ENCODE measurements at places on chromosomes 16 and 17.

- DNase-seq = no peak
These were observed 12.3 kb downstream of the FOXF1 start for GRCh38 chr16:86522634-86523033.

GRCh38 chr17:40219594-40220338 is 662 bp downstream of the WIPF2 start:
- no peak for DNase-seq

- DNase-seq = peak; percentile 78
These were observed 191.8 kb downstream of the PRKCA start for GRCh38 chr17:66494023-66494803.

DNA sequence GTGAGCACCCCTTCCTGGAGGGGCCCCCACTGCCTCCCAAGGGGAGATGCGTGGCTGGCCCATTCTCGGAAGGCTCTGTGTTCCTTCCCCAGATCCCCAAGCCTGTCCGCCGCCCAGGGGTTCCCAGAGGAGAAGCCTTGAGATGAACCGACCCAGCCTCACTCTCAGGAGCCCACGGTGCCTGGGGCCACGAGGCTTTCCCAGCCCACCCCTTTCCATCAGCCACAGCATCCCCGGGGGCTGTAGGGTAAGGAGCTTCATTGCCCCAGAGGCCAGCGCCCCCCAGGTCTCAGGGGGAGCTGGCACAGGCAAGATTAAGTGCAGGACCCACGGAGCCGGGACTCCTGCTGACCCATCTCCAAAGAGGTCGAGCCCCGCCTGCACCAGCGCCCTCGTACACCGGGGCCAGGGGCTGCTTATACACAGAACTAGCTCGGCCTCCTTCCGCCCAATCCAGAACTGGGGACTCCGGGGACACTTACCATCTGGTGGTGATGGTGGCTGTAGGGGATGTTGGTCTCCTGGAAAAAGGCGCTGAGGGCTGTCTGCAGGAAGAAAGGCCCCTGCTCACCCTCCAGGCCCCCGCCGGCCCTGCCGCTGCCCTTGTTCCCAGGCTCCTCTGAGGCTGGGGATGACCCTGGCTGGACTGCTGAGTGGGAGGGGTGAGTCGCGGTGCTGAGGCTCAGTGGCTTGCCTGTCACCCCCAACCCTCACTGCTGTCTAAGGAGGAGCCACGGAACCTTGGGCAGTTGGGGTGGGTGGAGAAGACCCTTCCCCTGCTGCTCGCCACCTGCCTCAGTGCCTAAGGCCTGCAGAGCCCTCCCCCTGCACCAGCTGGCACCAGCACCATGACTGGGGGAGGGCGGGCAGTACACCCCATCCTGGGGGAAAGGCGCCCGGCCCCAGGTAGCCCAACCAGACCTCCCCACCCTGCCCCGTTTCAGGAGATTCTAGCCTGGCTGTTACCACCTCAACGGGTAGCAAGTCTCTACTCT is 4.4 kb downstream of the UBALD1 start:
- no peak for DNase-seq

DNA sequence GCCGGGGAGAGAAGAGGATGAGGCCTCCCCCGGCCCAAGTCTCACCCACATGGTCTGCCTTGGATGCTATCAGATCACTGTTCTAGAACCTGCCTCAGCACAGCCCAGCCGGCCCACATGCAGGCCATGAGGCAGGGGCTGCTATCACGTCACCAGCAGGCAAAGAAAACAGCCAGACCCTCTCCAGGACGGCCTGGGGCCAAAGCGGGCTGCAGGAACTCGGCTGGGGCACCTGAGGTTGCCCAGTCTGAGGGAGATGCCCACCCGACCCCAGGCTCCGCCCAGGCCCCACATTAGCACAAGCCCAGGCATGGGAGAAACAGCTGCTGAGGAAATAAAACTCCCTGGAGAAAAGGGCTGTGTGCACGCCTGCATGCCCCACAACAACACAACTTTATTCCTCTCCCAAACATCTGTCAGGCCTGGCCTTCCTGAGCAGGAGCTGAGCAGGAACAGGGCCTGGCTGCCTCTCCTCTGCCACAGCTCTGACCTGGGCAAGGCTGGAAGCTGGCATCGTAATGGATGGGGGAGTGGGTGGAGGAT is 6.7 kb upstream of the SMIM5 start:
- DNase-seq = no peak

DNA sequence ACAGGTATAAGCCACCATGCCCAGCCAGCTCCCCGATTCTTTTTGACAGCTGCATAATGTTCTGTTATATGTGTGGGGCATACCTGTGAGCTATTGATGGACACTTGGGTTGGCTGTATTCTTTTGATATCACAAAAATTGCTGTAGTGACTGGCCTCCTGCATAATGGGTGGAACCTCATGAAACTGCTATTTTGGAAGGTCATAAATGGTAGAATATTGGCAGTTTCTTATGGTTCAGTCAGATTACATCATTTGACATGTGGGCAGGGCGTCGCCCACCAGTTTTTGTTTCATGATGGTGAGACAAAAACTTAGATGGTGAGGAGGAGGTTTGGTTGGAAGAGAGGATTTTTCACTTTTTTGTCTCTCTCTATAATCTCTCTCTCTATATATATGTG is 26.7 kb upstream of the POLR3E start:
- DNase-seq = no peak

- DNase-seq = peak; percentile 54
These were observed 1287.9 kb downstream of the CDH8 start for GRCh38 chr16:60748366-60748765.

- DNase-seq = no peak
These were observed 4.4 kb downstream of the TP53I13 start for GRCh38 chr17:29572691-29573557.

GRCh38 chr17:45687594-45687993 is 96.5 kb upstream of the CRHR1 start:
- no peak for DNase-seq

DNA sequence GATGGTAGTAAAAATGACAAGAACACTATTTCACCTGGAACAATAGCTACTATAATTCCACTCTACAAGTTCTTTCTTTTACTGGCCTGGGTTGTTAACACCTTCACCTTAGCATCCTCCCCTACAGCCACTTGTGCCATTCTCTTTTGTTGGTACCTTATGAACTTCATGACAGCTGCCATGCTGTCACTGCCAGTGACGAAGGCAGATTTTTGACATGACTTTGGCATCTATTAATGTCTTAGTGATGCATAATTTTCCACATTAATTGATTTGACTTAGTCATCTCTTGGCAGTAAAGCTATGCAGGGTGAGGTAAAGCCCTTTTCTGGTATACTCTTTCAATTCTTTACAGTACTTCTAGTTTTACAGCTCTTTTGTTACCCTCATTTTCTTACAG is 207.9 kb downstream of the TANC2 start:
- DNase-seq = no peak

GRCh38 chr17:82215095-82215971 is 2.7 kb upstream of the CCDC57 start:
- DNase-seq = no peak

GRCh38 chr17:29565643-29566472 is 979 bp downstream of the ABHD15 start:
- no peak for DNase-seq

Data from fibroblast of skin of left quadriceps (primary cell).